ENCODE measurements at places on chromosomes 12 and 14.

- DNase-seq, result no peak
Observed at GRCh38 chr12:39294715-39295114, 148.2 kb downstream of the KIF21A start.

DNA sequence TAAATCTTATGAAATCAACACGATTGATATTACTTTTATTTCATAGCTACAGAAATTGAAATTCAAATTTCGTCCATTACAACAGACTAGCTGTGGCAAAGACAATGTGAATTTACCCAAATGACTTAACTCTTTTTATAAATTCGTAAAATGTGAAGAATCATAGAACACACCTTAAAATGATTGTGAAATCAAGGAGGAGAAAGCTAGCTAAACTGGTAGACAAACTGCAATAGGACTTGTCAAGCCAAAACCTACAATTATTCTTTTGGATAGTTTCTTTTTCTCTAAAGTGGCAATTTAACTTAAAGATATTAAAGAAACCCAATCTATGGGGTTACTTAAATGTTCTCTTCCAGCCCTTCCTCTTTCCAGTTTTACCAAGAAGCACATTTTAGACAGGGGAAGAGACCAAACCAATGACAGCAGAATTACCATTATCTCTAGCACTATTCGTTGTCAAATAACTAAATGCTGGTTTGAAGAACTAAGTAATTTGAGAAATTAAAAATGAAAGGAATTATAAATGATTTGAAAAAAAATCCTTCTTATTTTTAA is 807 bp upstream of the SLC16A7 start:
- DNase-seq, result no peak

- DNase-seq, result no peak
Observed at GRCh38 chr12:51449580-51450246, 25.1 kb downstream of the SLC4A8 start.

GRCh38 chr14:57634335-57634734 is 140.7 kb upstream of the CCDC198 start:
- DNase-seq, result no peak

DNA sequence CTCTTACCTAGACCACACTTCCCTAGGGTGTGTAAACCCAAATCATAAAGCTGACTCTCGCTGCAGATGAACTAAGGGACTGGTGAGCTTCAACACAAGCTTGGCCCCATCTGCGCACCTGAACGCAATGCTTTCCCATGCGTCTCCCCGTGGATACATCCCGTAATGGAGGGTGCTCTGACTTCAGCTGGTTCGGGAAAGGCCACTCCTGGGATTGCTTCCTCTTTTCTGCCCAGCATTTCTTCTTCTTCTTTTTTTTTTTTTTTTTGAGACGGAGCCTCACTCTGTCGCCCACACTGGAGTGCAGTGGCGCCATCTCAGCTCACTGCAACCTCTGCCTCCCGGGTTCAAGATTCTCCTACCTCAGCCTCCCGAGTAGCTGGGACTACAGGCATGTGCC is 27.7 kb upstream of the ETFBKMT start:
- DNase-seq, result no peak

- no peak for DNase-seq
Observed at GRCh38 chr12:103175625-103176024, 218.2 kb downstream of the ASCL1 start.

GRCh38 chr14:92690171-92691011 is 58.0 kb downstream of the LGMN start:
- DNase-seq, result peak; percentile 53

GRCh38 chr12:12909228-12909994 is 18.0 kb downstream of the GPRC5A start:
- no peak for DNase-seq

- DNase-seq, result peak; percentile 73
Observed at GRCh38 chr12:10153271-10154144, 18.4 kb downstream of the OLR1 start.

DNA sequence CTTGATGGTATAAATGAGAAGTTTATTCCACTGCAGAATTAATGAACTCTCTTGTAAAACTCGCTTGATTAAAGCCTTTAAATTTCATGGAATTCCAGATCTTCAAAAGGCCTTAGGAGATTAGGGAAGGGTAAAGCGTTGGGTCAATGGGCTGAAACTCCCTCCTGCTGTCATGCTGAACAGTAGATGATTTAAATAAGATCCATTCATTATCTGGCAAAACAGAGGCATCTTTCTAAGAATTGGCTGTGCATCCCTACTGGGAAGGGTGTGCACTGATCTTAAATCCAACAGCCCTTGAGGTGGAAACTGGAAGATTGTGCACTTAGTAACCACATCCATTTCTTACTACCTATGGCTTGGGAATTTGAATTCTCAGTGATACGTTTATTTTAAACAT is 56.0 kb downstream of the PLCZ1 start:
- no peak for DNase-seq

- DNase-seq, result no peak
Observed at GRCh38 chr12:132953163-132953425, 3.0 kb downstream of the ZNF605 start.

DNA sequence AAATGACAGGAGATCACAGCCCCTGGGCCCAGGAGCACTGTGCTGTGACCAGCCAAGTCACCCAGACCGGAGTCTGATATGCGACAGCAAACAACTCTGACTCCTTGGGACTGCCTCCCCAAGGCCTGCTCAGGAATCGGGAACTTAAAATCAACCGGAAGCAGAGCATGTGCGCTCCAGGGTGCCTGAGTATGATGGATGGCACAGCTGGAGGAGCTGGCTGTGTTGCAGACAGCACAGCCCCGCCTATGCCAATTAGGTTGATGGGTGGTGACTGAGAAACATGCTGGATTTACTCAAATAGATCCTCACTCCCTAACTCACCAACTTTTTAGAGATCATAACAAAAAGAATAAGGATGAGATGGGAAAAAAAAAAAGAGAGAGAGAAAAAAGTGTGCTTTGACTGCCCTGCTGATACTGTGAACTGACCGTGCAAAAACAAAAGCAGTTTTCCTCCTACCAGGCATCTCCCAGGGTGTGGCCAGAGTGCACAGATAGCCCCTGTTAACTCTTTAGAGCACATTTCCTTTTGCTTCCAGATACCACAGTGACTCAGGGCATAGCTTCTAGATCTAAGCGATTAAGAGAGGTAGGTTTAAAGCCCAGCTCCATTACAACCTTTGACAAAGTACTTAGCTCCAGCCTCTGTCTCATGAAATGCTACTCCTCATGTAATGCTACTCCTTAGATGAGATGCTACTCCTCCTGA is 27.4 kb upstream of the STON2 start:
- no peak for DNase-seq

All from brain microvascular endothelial cell (primary cell).